H54 (cell line): ENCODE measurements at places on chromosomes 2 and 18.

GRCh38 chr2:47512581-47513083 is 109.7 kb downstream of the MSH2 start:
- DNase-seq, result peak; percentile 73

DNA sequence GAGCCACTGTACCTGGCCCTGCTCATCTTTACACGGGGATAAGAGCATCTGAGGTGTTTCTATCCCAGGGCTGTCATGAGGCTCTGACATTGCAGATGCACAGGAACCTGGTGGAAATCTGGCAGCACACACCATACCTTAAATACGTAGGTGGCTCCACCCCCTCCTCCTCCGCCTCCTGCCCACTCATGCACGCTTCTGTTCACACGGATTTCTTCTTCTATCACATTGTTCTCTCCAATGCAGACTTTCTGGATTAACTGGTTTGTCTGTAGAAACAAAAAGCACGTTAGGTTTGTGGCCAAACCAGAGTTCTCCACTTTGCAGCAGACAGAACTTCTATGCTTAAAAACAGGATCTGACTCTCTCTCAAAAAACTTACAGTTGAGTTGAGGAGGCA is 118.2 kb downstream of the CLIP4 start:
- no peak for DNase-seq

DNA sequence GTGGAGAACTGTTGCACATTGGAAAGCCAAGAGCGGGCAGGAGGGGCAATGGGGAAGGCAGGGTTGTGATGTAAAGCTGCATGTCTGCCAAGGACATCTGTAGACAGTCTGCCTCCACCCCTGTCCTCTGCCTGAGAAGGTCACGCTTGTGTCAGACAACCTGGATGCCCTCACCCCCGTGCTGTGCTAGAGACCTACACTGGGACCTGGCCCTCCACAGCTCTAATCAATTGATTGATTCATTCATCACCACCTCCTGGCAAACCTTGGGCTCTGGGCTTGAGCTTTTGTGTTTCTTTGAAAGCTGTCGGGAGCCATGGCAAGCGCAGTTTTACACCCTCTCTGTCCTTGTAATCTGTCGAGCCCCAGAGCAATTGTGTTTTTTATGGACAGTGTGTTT is 41.1 kb downstream of the MARCO start:
- no peak for DNase-seq

GRCh38 chr18:2893676-2894075 is 46.9 kb downstream of the EMILIN2 start:
- DNase-seq, result no peak

DNA sequence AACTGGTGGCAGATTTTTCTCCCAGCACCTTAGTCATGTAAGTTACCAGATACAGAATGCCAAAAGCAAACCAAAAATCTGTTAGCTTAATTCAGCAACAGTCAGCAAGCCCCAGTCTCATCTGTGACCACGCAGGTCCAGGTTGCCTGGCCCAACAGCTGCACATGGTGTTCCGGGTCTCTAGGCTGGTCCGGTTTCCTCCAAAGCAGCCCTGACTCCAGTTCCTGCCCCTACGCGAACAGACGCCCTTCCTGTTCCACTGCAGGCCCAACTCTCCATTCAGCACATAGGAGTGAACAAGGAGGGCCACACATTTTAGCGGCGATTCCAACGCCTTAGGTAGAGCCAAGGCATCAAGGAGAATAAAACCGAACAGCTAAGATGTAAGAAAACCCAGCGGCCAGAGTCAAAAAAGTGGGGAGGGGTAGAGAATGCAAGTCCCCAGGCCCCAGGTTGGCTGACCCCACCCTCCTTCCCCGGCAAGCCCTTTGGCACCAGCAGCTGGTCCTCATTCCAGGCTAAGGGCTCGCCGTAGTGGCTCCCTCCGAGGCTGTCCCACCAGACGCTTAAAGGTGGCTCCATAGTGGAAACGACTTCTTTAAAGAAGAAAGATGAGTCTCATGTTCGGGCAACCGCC is 1.5 kb downstream of the STK25 start:
- no peak for DNase-seq
